A549 treated with DMSO at 1 μM for 4 hours (cell line): ENCODE measurements at places on chromosomes 5 and 9. TPM values are rescaled to one million over a fixed set of nuclear protein-coding genes. Genes with fewer than 3 reads are reported as not detected.

Gene PCA3
- not detected in 5 replicates for total RNA-seq

Gene TRAPPC13
- 12.3 to 15.2 TPM (median 13.6 TPM) in 5 replicates for total RNA-seq

Gene CEL
- total RNA-seq: 0.38 to 1.0 TPM (median 0.65 TPM) in 5 replicates

Gene TAF1L
- 0.02 TPM in 1 of 5 replicates, not detected in the others for total RNA-seq

Gene PCDHB9
- 0.05 to 0.12 TPM in 2 of 5 replicates, not detected in the others for total RNA-seq

Gene CAPSL
- total RNA-seq: not detected in 5 replicates

Gene AOPEP
- 164 to 220 TPM (median 217 TPM) in 5 replicates for total RNA-seq

Gene PCDH12
- total RNA-seq: 0.06 to 0.09 TPM (median 0.09 TPM) in 3 of 5 replicates, not detected in the others

Gene DDX4
- total RNA-seq: not detected in 5 replicates

Gene ELOVL7
- total RNA-seq: 11.7 to 15.6 TPM (median 12.8 TPM) in 5 replicates

Gene CYLC2
- not detected in 5 replicates for total RNA-seq

Gene SH2D3C
- total RNA-seq: 0.07 to 0.17 TPM (median 0.16 TPM) in 4 of 5 replicates, not detected in the other

Gene PAX5
- 0.01 to 0.07 TPM (median 0.01 TPM) in 3 of 5 replicates, not detected in the others for total RNA-seq

Gene CKS2
- total RNA-seq: 408 to 443 TPM (median 428 TPM) in 5 replicates

Gene C5orf46
- not detected in 5 replicates for total RNA-seq

Gene EFNA5
- total RNA-seq: 18.4 to 24.8 TPM (median 21.3 TPM) in 5 replicates

Gene EPB41L4A
- 1.1 to 1.5 TPM (median 1.3 TPM) in 5 replicates for total RNA-seq

Gene MZB1
- 0.14 TPM in 2 of 5 replicates, not detected in the others for total RNA-seq

Gene RANBP3L
- total RNA-seq: not detected in 5 replicates

Gene MYO10
- total RNA-seq: 67.4 to 95.9 TPM (median 83.8 TPM) in 5 replicates

Gene OR1J2
- 0.10 TPM in 1 of 5 replicates, not detected in the others for total RNA-seq

Gene IFNE
- total RNA-seq: 1.5 to 2.8 TPM (median 2.2 TPM) in 5 replicates

Gene CCDC180
- 0.25 to 0.87 TPM (median 0.77 TPM) in 5 replicates for total RNA-seq

Gene NRG2
- 2.0 to 2.3 TPM (median 2.2 TPM) in 5 replicates for total RNA-seq

Gene BARHL1
- total RNA-seq: 0.06 TPM in 1 of 5 replicates, not detected in the others

Gene INSL4
- 15.5 to 19.2 TPM (median 18.0 TPM) in 5 replicates for total RNA-seq

Gene TSSK1B
- total RNA-seq: not detected in 5 replicates

Gene TAF11L5
- not detected in 5 replicates for total RNA-seq

Gene ARL14EPL
- 0.09 to 0.54 TPM (median 0.29 TPM) in 4 of 5 replicates, not detected in the other for total RNA-seq

Gene CERT1
- total RNA-seq: 25.6 to 33.8 TPM (median 29.7 TPM) in 5 replicates

Gene NUTM2F
- total RNA-seq: not detected in 5 replicates

Gene SLC25A2
- not detected in 5 replicates for total RNA-seq

Gene DENND4C
- total RNA-seq: 15.7 to 21.1 TPM (median 19.2 TPM) in 5 replicates

Gene MARCOL
- total RNA-seq: not detected in 5 replicates

Gene SAP30L
- total RNA-seq: 23.7 to 41.1 TPM (median 33.7 TPM) in 5 replicates

Gene ERP44
- 14.2 to 16.1 TPM (median 15.5 TPM) in 5 replicates for total RNA-seq

Gene FOXD4
- total RNA-seq: 0.27 to 0.58 TPM (median 0.47 TPM) in 5 replicates

Gene SPATA31C1
- not detected in 5 replicates for total RNA-seq

Gene ECM2
- total RNA-seq: 0.12 to 0.29 TPM (median 0.19 TPM) in 5 replicates

Gene PBX3
- total RNA-seq: 10.1 to 14.9 TPM (median 12.5 TPM) in 5 replicates

Gene EGFLAM
- total RNA-seq: 0.06 to 0.18 TPM (median 0.08 TPM) in 3 of 5 replicates, not detected in the others

Gene MAPK9
- total RNA-seq: 31.0 to 46.5 TPM (median 41.9 TPM) in 5 replicates

Gene CYSRT1
- 3.2 to 4.2 TPM (median 3.6 TPM) in 5 replicates for total RNA-seq

Gene SH3RF2
- 2.5 to 3.7 TPM (median 3.3 TPM) in 5 replicates for total RNA-seq

Gene CATSPER3
- total RNA-seq: 0.17 to 0.63 TPM (median 0.47 TPM) in 5 replicates

Gene LHX6
- 0.30 to 0.41 TPM (median 0.40 TPM) in 5 replicates for total RNA-seq

Gene S100Z
- total RNA-seq: not detected in 5 replicates

Gene DNAI1
- total RNA-seq: 0.07 TPM in 1 of 5 replicates, not detected in the others

Gene DMRTA1
- 0.94 to 1.2 TPM (median 1.1 TPM) in 5 replicates for total RNA-seq
